Natural killer cell (primary cell): ENCODE measurements at places on chromosomes 2 and 18. TPM values are rescaled to one million over a fixed set of nuclear protein-coding genes. Genes with fewer than 3 reads are reported as not detected.

UPP2 gene
- not detected for total RNA-seq

COLEC11 gene
- total RNA-seq = 0.61 TPM

SULT1C4 gene
- not detected for total RNA-seq

PRKAG3 gene
- total RNA-seq = not detected

INHA gene
- total RNA-seq = not detected

TNFRSF11A gene
- 10.9 TPM for total RNA-seq

CCDC74A gene
- 1.4 TPM for total RNA-seq

G6PC2 gene
- total RNA-seq = not detected

GRCh38 chr2:128513961-128514283 is 195.3 kb upstream of the HS6ST1 start:
- DNase-seq = no peak
- no peaks in the 10 kb centered on the region for H3K27me3 ChIP-seq
- no peak overlapping the region for H3K27ac ChIP-seq
- no peaks in the 10 kb centered on the region for H3K36me3 ChIP-seq
- H3K4me1 ChIP-seq = peaks cover 24% of the 10 kb centered on the region

GRCh38 chr2:141927536-141927935 is 203.3 kb downstream of the LRP1B start:
- no peak overlapping the region for H3K27ac ChIP-seq
- no peaks in the 10 kb centered on the region for H3K36me3 ChIP-seq
- H3K4me3 ChIP-seq = no peak overlapping the region

DNA sequence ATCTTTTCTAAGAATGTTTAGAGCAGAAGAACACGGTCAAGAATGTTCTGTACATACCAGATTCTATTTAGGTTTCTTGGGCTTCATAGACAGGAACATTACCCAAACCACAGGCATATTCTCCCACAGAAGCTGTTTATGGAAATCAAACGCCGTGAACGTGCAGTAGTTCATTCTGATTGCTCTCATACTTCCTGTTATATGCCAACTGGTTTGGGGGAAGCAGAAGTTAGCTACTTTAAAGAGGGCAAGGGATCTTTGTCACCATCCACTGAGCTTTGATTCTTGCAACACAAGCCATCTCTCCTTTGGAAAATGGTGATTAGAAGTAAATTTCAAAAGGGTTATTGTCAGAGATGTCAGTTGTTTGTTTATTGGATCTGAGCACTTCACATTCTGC is 182.2 kb upstream of the NRP2 start:
- H3K4me3 ChIP-seq = no peak overlapping the region
- no peak overlapping the region for H3K27ac ChIP-seq
- H3K4me1 ChIP-seq = no peaks in the 10 kb centered on the region
- H3K27me3 ChIP-seq = no peaks in the 10 kb centered on the region
- no peaks in the 10 kb centered on the region for H3K36me3 ChIP-seq

DNA sequence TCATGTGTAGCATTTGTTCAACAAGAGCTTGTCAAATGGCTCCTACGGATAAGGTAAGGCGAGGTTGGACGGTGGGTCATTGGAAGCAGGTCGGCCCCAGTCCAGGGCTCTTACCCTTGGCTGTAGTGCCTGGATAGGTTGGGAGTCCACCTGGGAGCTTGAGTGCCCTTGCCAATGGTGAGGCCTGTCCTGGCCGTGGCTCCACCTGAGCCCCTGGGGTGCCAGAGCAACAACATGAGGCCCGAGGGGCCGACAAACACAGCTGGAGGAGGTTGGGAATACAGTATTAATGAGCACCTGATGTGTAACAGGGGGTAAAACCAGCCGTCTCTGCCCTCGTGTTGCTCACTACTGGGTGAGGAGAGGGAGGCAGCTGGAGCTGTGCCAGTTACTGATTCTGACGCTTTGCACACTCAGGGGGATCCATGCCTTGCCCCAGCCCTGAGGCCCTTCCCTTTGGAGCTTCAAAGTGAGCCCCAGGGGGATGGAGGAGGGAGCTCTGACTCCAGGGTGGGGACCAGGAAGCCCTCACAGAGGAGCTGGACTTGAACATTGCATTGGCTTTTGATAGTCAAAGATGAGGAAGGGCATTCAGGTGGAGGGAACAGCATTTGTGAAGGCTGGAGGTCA is 87.2 kb downstream of the RHOB start:
- no peak overlapping the region for H3K4me3 ChIP-seq
- no peak overlapping the region for H3K27ac ChIP-seq
- no peaks in the 10 kb centered on the region for H3K36me3 ChIP-seq
- H3K4me1 ChIP-seq = peaks cover 7% of the 10 kb centered on the region

- H3K36me3 ChIP-seq = no peaks in the 10 kb centered on the region
- H3K27me3 ChIP-seq = peaks cover 37% of the 10 kb centered on the region
- H3K27ac ChIP-seq = no peak overlapping the region
These were observed 11.1 kb upstream of the SKOR2 start for GRCh38 chr18:47262301-47263149.

- H3K27me3 ChIP-seq = no peaks in the 10 kb centered on the region
- DNase-seq = no peak
- peaks cover 23% of the 10 kb centered on the region for H3K4me1 ChIP-seq
- H3K36me3 ChIP-seq = no peaks in the 10 kb centered on the region
These were observed 433.1 kb upstream of the HS6ST1 start for GRCh38 chr2:128751746-128752145.

DNA sequence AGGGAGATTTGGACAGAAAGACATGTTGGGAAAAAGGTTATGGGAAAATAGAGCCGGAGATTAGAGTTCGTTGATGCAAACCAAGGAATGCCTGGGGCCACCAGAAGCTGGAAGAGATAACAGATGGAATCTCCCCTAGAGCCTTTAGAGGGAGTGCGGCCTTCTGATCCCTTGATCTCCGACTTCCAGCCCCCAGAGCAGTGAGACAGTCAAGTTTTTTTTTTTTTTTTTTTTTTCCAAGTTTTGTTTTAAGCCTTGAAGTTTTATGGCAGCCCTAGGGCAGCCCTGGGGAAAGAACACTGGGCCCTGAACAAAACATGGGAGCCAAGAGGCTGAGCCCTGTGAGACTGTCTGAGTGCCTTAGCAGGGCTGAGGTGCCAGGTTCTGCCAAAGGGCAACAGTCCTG is 6.5 kb downstream of the DGKD start:
- DNase-seq = no peak
- H3K4me3 ChIP-seq = no peak overlapping the region
- peaks cover 40% of the 10 kb centered on the region for H3K4me1 ChIP-seq

GRCh38 chr18:47492691-47493090 is 241.2 kb upstream of the SKOR2 start:
- no peak for DNase-seq
- no peaks in the 10 kb centered on the region for H3K27me3 ChIP-seq
- H3K27ac ChIP-seq = no peak overlapping the region
- H3K4me1 ChIP-seq = no peaks in the 10 kb centered on the region
- H3K4me3 ChIP-seq = no peak overlapping the region

DNA sequence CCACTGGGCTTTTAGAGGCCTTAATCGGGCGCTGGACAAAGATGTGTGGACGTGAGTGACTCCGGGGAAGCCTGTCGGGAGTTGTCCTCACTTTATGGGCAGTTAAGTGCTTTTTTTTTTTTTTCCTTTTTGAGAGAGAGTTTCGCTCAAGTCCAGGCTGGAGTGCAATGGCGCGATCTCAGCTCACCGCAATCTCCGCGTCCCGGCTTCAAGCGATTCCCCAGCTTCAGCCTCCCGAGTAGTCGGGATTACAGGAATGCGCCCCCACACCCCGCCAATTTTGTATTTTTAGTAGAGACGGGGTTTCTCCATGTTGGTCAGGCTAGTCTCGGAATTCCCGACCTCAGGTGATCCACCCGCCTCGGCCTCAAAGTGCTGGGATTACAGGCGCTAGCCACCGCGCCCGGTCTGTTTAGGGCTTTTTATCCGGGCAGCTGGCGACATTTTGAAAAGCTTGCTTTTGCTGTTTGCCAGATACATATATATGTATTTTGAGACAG is 1.5 kb downstream of the MSH6 start:
- DNase-seq = peak; percentile 25
- no peaks in the 10 kb centered on the region for H3K36me3 ChIP-seq
- peak overlapping the region; percentile 79 for H3K4me3 ChIP-seq
- no peaks in the 10 kb centered on the region for H3K27me3 ChIP-seq
- peak overlapping the region; percentile 52 for H3K27ac ChIP-seq

DNA sequence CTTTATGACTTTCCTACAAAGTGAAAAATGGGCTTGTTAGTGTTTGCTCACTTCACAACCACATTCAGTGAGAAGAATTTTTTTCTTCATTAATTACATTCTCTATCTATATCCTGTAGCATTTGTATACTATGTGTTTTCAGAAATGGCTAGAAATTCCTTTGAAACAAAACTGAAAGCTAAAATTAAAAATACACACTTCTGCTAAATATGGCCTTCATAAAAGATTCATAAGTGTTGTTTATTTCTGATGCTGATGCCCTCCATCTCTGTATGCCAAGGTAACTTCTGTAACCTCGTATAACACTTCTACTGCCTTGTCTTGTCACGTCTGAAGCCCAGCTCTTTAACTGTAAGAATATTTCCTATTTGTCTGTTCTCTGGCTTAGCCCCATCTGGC is 59.8 kb downstream of the PMAIP1 start:
- no peaks in the 10 kb centered on the region for H3K36me3 ChIP-seq
- no peak for DNase-seq
- H3K4me1 ChIP-seq = no peaks in the 10 kb centered on the region
- no peak overlapping the region for H3K27ac ChIP-seq

DNA sequence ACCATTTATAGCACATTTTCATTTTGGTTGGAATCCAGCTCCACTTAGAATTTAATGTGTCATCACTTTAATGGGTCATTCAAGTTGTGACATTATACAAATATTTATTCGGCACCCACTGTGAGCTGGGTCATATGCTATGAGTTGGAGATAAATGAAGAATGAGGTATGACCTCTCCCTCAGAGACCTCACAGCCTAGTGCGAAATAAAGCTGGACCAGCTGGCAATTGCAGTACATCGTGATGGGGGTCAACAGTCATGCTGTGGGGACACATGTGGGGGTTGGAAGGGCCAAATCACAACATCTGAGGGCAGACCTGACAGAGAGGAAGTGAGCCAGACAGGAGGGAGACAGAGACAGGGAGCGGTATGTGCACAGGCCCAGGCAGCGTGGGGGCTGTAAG is 175.4 kb downstream of the MAIP1 start:
- no peak overlapping the region for H3K27ac ChIP-seq
- no peaks in the 10 kb centered on the region for H3K36me3 ChIP-seq
- no peak for DNase-seq
- H3K27me3 ChIP-seq = no peaks in the 10 kb centered on the region
- H3K4me3 ChIP-seq = no peak overlapping the region
- H3K4me1 ChIP-seq = no peaks in the 10 kb centered on the region
